ENCODE measurements at places on chromosomes 3 and 15. TPM values are rescaled to one million over a fixed set of nuclear protein-coding genes. Genes with fewer than 3 reads are reported as not detected.

The ADAMTSL3 gene
- total RNA-seq = not detected

The ALCAM gene
- 20.6 TPM for total RNA-seq

The GABRR3 gene
- total RNA-seq = not detected

The SYNPR gene
- not detected for total RNA-seq

The LRRC31 gene
- total RNA-seq = not detected

The ALDH1A3 gene
- not detected for total RNA-seq

The MCCC1 gene
- 29.7 TPM for total RNA-seq

The COLQ gene
- total RNA-seq = 1.4 TPM

The SH2D7 gene
- not detected for total RNA-seq

The MFAP1 gene
- 37.2 TPM for total RNA-seq

The FOXL2NB gene
- total RNA-seq = not detected

The CTXND1 gene
- total RNA-seq = not detected

The RLBP1 gene
- total RNA-seq = not detected

The ANKRD63 gene
- not detected for total RNA-seq

The FES gene
- 21.1 TPM for total RNA-seq

The ZIC4 gene
- not detected for total RNA-seq

The DZIP1L gene
- total RNA-seq = not detected

The FBXW12 gene
- not detected for total RNA-seq

The TFG gene
- total RNA-seq = 60.3 TPM

The GOLGA8G gene
- total RNA-seq = not detected

The ATP10A gene
- total RNA-seq = 15.9 TPM

The STX19 gene
- not detected for total RNA-seq

The ANKUB1 gene
- not detected for total RNA-seq

The MON1A gene
- total RNA-seq = 7.8 TPM

The SI gene
- total RNA-seq = not detected

The TTC21A gene
- 1.8 TPM for total RNA-seq

The ETV5 gene
- total RNA-seq = 1.3 TPM

The KCNAB1 gene
- total RNA-seq = not detected

The SLC9C1 gene
- not detected for total RNA-seq

The GOLGA8M gene
- total RNA-seq = not detected

The RASL12 gene
- not detected for total RNA-seq

The TAGLN3 gene
- 0.78 TPM for total RNA-seq

The SERPINI1 gene
- 3.0 TPM for total RNA-seq

The RARB gene
- not detected for total RNA-seq

The LRRIQ4 gene
- total RNA-seq = not detected

The ZNF385D gene
- total RNA-seq = not detected

The ARMC8 gene
- 37.7 TPM for total RNA-seq

The ST8SIA2 gene
- not detected for total RNA-seq

All from activated CD4-positive, alpha-beta memory T cell treated with anti-CD3 and anti-CD28 coated beads for 36 hours (primary cell).